ENCODE measurements at places on chromosomes 13 and 19.
A peak's percentile ranks its signal among the peaks of the same experiment; 100 is the strongest.

GRCh38 chr13:79593641-79594275 lies 112.8 kb downstream of the NDFIP2 start:
- DNase-seq: no peak

DNA sequence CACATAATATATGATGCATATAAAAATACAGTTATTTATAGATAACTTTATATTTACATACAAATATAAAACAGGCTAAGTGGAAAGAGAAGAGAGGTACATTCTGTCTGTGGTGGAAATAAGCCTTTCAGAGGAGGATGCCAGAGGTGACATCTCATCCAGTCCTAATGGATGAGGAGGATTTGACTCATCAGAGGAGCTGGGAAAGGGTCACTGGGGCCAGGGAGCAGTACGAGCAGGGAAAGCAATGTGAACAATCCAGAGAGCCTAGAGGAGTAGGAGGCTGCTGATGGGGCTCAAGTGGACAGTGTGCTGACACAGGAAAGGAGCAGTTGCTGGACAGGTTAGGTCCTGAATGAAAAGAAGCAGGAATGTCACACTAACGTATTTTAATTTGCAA lies 18.6 kb downstream of the NALCN start:
- DNase-seq: no peak

- no peak for DNase-seq
Observed at GRCh38 chr19:31220540-31220939, 128.7 kb downstream of the TSHZ3 start.

DNA sequence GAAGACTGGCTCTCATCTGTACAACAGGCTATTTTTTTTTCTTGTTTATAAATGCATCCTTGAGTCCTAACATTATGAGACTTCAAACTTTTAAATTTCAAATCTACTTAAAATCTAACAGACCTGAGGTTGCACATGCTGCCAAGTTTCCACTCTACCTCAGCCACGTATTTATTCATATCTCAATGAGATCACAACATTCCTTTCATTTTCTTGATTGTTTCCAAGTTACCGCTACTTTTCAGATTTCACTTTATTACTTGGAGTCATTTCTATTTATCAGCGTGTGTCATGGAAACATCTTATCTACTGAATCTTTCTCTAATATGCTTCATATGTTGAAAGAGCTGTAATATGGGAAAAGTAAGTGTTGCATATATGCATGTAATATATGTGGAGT lies 1257.5 kb upstream of the ATXN8OS start:
- no peak for DNase-seq

DNA sequence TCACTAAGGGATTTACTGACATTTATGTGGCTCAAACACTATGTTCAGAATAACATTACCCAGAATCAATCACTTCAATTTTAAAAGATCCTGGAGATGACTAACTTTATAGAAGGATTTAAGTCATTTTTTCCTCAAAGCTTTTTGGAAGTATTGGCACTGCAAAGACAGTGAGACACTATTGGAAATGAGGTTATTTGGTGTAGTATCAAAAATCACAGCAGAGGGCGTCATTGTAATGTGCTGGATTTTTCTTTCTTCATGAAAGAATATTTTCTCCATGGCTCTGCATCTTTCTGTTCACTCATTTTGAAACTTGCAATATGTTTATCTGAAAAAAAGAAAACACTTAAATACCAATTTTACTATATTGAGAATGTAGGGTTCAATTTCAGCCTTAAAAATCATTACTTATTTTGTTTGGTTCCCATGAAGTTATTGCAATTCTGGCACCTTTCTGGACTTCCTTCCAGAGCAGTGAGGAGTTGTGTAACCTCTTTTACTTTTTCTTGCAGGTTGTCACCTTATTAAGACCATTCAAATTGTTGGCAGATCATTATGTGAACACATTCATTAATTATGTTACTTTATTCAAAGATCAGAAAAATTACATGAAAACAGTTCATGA lies 3.7 kb upstream of the CSNK1A1L start:
- DNase-seq: no peak

DNA sequence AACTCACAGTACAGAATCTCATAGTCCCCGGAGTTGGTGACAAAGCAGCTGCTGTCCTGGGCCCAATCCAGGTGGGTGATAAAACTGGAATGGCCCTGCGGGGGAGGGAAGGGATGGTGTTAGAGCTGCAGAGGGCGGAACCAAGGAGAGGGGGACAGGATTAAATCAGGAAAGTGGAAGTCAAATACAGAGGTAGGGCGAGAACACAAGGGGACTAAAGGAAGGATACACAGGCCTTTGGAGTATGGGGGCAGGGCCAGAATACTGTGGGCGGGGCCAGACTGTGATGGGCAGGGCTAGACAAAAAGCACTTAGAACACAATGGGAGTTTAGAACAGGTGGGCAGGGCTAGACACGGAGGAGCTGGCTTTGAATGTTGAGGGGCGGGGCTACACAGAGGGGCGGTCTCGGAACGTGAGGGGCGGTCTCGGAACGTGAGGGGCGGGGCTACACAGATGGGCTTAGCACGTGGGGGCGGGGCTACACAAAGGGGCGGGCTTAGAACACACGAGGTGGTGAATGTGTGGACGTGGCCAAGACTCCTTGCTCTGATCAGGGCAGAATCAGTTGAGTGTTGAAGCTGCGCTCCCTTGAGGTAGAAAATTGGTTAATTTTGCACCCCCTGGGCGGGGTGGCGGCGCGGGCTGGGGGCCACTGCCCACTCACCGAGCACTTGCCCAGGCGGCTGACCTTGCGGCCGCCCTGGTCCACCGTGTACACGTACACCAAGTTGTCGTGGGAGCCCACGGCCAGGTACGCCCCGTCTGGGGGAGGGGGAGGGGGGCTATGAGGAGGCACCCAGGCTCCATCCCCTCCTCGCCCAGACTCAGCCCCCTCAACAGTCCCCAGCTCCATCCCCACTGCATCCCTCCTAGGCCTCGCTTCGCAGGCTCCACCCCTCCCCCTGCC lies 14.0 kb upstream of the GPR4 start:
- peak; percentile 76 for DNase-seq

- no peak for DNase-seq
Observed at GRCh38 chr13:25432691-25433090, 60.9 kb downstream of the ATP8A2 start.

DNA sequence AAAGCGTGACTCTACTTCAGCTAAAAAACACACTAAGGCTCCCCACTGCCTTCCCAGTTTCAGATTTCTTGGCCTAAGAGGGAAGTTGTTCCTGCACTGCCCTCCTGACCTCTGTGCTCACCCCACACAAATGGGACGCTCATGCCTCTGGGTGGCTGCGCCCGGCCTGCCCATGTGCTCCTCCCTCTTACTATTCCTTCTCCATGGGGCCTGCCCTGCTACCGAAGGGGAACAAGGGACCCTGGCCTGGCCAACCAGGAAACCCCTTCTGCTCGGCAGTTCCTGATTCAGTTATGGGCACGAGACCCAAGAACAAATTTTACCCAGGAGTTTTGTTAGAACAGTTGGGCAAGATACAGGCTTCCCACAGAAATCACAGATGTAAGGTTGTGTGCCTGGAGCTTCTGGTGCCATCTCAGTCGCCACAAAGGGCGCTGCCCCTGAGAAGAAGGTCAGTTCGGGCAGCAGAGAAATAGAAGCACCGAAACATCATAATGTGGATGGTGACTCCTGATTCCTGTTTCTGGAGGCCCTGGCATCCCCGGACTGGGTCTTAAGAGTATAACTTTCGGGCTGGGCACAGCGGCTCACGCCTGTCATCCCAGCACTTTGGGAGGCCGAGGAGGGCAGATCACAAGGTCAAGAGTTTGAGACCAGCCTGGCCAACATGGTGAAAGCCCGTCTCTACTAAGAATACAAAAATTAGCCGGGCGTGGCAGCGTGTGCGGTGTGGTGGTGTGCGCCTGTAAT lies 5.4 kb upstream of the PLPP2 start:
- DNase-seq: no peak

DNA sequence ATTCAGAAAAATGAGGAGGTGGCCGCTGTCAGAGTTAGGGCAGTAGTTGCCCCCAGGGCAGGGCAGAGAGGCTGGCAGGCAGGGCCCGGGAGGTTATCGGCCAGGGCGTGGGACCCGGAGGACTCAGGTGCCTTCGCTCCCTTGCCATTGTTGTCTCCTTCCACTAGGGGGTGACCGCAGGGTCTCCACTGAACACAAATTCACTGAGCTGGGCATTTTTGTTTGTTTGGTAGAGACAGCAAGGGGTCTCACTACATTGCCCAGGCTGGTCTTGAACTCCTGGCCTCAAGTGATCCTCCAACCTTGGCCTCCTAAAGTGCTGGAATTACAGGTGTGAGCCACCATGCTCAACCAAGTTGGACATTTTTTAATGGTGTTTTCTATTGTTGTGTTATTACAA lies 25.1 kb downstream of the CARS2 start:
- DNase-seq: no peak

DNA sequence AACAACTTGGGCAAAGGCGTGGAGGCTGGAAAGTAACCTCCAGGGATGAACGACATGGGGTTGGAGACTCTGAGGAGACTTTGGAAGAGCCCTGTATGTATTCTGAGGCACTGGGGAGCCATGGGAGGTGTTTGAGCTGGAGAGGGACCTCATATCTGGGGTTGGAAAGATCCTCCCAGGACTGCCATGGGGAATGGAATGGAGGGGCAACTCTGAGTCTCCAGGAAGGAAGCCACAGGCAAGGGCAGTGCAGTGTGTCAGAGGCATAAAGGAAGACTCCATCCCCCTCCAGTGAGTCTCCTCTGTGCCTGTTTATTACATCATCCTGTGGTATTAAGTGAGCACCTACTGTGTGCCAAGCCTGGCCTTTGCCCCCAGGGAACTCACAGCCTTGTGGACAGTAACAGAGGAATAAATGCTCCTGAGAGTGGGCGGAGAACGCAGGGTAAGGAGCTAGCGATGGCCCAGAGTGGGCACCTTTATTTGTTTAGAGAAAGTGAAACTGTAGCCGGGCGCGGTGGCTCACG lies 7.7 kb downstream of the PEAK3 start:
- DNase-seq: no peak

DNA sequence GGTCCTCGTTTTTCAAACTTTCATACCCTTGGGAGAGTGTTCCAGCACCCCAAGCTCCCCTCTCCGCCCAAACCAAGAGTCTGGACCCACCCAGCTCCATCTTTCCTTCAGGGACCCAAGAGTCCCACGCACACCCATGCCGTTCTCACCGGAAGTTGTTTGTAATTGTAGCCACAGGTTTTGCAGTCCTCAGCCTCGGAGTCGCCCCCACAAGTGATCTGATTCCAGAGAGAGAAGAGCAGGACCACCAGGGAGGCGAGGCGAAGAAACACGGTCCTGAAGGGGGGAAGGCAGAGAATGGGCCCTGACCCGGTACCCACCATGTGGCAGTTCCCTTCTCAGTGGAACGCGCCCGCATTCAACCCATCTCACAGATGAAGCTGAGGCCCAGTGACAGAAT lies 3.4 kb upstream of the LENG1 start:
- no peak for DNase-seq

GRCh38 chr13:46307554-46307953 lies 79.5 kb downstream of the RUBCNL start:
- no peak for DNase-seq

DNA sequence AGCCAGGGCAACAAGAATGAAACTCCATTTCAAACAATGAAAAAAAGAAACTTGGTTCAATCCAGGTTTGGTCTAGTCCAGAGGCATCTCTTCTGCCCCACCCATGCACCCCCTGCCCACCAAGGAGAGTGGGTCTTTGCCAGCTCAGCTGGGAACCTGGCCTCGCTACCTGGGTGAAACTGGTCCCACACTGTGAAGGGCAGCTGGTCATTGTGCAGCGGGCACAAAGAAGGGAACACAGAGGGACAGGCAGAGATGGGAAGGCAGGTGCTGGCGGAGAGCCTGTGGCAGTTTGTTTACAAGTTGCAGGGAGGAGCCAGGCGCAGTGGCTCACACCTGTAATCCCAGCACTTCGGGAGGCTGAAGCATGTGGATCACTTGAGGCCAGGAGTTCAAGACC lies 50.2 kb downstream of the CPAMD8 start:
- DNase-seq: no peak

DNA sequence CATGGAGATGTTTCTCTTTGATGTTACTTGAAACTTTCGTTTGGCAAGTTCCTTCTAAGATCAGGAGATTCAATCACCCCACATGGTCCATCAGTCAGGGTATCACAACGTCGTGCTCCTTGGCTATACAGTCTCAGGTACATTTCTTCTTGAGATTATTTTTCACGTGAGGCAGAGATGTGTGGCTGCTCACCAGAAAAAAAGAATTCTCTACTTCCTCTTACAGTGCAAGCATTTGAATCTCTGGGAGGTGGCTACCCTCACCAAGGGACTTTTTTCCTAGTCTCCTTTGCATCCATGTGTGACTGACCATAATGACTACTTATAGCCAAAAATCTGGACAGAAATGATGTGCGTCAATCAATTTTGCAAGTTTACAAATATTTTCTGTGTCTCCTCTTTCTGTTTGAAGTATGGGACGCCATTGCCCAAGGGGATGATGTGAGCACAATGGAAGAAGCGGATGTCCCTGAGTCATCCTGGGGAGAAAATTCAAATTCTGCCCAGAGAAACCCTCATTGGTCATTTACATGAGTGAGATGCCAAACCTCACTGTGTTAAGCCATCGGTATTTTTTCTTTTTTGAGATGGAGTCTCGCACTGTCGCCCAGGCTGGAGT lies 8.6 kb upstream of the LAIR2 start:
- DNase-seq: no peak

GRCh38 chr13:44236370-44236769 lies 137.3 kb upstream of the SERP2 start:
- no peak for DNase-seq

- DNase-seq: no peak
Observed at GRCh38 chr19:30690935-30691818, 319.0 kb downstream of the ZNF536 start.

DNA sequence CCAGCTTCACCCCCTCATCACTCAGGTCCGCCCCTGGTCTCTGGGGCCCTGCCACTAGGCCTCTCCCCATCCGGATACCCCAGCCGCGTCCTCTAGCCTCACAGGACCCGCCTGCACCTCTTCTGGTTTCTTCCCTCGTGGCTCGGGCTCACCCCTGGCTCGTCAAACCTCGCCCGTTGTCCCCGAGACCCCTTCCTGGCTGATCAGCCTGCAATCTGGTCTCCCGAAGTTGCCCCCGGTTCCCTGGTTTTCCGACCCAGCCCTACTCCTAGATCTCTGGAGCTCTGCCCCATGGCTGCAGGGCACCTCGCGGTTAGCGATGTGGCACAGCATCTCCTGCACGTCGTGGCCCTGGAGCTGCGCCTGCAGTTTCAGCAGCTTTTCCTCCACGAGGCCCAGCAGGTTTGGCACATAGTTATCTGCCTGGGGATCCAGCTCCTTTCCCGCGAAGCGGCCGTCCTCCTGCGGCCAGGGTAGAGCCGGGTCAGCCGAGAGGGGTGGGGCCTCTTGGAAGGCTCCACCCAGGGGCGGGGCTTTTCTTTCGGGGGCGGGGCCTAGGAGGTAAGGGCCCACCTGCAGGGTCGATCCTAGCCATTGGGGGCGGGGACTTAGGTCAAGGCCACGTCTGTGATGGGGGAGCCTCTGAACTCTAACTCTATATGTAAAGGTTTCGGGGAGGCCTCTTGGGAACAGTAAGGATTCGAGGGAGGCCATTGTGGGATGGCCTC lies 2.4 kb upstream of the RGL3 start:
- DNase-seq: peak; percentile 20

DNA sequence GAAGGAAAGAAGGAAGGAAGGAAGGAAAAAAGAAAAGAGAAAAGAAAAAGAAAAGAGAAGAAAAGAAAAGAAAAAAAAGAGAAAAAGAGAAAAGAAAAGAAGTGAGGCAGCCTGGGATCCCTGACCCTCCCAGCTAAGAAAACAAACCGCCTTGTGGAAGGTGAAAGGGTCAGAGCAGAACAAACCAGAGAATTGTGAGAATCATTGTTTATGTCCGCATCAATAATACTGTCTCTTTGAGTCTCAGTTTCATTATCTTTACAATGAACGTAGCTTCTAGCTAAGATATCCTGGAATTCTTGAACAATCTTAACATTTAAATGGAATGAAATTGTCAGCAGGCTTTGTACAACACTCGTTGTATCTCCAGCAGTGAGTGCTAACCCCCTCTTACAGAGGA lies 66.4 kb upstream of the SERP2 start:
- DNase-seq: no peak

All from central memory CD8-positive, alpha-beta T cell (primary cell).